Activated CD4-positive, alpha-beta memory T cell treated with anti-CD3 and anti-CD28 coated beads for 36 hours (primary cell): ENCODE measurements at places on chromosomes 3 and 15.

- DNase-seq, result peak; percentile 10
These were observed 160.7 kb downstream of the SQOR start for GRCh38 chr15:45795440-45796069.

GRCh38 chr3:127710155-127710941, 37.6 kb downstream of the ABTB1 start:
- DNase-seq, result no peak

DNA sequence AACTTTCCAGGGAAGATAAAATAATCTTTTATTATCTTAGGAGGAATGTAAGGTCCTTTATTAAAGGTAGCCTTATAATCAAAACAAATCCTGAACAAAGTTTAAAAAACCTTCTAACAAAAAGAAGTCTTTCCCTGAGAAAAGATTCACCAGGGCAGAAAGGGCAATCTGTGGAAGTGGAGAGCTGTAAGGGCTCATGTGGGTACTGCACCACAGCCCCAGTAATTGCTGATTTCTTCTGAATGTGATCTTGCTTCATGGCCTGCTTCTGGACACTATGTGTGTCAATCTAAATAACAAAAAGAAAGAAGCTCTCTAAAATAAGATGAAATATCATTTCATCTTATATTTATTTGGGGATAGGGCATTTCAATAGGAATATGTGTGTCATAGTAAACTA, 1501.6 kb downstream of the OTOL1 start:
- no peak for DNase-seq

DNA sequence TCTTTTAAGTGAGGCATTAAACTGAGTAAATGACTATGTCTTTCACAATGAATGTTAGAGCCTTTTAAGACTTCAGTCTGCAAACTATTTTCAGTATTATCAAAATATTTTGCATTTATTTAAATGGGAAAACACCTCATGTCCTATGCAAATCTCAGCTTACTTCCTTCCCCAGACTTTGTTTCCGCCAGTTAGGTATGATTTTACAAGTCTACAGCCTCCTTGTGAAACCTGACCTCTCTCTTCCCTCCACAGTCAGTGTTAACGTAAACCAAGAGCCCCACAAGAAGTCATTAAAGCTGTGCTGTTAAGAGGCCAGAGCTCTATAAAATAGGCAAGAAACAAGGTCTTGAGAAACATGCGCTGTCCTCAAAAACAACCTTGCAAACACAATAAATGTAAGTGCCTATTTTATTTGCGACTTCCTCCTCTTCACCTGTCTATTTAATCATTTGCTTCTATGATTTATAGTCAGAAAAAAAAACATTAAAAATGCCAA, 48.3 kb downstream of the PRTG start:
- DNase-seq, result no peak

GRCh38 chr3:155130001-155130400, 49.9 kb downstream of the MME start:
- no peak for DNase-seq

DNA sequence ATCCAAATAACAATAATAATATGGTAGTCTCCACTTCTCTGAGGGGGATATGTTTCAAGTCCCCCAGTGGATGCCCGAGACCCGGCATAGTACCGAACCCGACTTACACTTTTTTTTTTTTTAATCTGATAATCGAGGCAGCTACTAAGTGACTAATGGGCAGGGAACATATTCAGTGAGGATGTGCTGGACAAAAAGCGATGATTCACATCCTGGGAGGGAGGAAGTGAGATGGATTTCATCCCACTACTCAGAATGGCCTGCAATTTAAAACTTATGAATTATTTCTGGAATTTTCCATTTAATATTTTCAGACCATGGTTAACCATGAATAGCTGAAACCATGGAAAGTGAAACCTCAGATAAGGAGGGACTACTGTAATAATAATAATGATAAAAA, 49.5 kb upstream of the SELENOK start:
- DNase-seq, result no peak

- DNase-seq, result no peak
These were observed 54.2 kb upstream of the SEMA6D start for GRCh38 chr15:47663101-47663500.

GRCh38 chr3:149371001-149371722, 6.3 kb downstream of the TM4SF1 start:
- DNase-seq, result no peak

- no peak for DNase-seq
These were observed 22.0 kb upstream of the C3orf22 start for GRCh38 chr3:126580746-126581145.

DNA sequence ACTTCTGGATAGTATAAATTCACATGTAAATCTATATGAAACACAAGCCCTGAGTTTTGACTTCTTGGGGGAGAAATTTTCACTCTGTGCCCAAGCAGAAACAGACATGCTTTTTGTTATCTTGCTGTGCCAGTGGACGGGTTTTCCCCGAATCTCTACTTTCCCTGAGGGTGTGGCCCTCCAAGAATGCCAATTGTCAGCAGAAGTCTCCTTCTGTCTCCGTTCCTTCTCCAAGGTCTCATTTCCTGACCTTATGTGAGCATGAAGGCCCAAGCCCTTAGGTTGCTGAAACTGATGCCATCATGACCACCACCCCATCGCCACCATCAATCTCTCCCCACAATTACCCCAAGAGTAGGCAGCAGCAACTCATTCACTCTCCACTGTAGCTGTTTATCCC, 253.8 kb downstream of the XXYLT1 start:
- no peak for DNase-seq

DNA sequence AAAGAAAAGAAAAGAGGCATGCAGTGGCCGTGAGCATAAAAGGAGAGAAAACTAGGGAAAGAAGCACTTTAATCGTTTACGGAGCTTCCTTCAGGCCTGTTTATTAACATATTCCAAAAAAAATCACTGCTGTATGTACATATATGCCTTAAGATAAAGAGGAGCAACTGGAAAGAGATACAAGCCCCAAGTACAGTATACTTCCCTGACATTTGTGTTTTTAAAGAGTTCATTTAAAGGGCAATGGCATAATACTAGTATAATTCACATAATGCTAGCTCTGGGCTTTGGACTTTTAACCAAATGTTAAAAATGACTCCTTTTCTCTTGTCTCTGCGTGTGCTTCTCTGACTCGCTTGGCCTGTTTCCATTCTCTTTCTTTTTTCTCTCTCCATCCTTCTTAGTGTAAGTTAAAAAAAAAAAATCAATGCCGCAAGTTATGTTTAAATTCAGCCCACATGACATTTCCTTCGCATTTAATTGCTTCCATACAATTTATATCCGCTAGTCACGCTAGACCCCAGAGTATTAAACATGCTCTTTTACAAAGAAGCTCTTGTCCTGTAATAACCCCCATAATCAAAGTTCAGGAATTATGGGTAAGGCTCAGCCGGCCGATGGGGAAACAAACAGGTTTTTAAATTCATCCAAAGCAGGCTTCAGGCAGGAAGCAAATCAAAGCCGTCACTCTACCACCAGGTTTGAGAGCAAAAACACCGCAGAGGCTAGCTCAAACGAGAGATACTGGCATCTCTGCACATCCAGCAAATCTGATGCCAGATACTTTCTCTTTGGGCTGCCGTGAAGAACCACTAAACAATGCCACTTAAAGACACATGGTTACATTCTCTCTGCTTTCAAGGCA, 19.4 kb downstream of the WWTR1 start:
- DNase-seq, result no peak

DNA sequence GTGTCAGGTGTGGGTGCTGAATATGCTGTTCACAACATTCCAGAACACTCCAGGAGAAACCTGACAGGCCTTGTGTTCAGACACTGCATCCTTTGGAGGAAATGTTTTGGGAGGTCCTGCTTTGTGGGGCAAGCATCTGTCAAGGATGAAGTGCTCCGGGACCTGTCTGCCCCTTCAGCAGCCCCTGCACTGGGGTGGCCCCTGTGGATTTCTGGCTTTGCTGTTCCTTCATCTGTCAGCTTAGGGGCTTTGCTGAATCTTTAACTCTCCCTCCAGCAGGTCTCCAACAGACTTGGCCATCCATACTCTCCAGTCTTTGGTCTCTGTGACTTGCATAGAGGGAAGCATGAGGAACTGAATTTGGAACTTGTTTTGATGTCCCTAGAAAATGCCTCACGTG, 3.1 kb downstream of the PRR23E start:
- DNase-seq, result no peak

GRCh38 chr3:5431811-5432378, 244.4 kb downstream of the EDEM1 start:
- DNase-seq, result no peak

GRCh38 chr15:63372018-63372705, 9.5 kb downstream of the CA12 start:
- peak; percentile 70 for DNase-seq

DNA sequence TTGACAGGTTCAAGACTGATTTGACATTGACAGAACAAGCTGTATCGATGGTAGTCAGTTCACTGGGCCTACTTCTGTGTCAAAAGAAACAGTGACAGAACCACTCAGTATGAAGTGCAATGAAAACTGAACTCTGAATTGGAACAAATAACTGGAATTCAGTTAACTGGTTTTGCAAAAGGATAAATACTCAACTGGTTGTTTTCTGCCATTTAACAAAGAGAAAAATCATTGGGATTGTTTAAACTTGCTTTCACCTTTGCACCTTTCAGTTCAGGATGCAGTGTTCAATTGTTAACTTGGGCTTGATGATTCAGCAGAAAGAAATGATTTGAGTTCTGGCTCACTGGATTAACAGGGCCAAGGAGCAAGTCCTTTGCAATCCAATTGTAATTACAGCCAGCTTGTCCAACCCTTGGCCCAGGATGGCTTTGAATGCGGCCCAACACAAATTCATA, 4.9 kb downstream of the BTD start:
- DNase-seq, result no peak

GRCh38 chr3:187899246-187899645, 154.0 kb upstream of the BCL6 start:
- DNase-seq, result no peak

DNA sequence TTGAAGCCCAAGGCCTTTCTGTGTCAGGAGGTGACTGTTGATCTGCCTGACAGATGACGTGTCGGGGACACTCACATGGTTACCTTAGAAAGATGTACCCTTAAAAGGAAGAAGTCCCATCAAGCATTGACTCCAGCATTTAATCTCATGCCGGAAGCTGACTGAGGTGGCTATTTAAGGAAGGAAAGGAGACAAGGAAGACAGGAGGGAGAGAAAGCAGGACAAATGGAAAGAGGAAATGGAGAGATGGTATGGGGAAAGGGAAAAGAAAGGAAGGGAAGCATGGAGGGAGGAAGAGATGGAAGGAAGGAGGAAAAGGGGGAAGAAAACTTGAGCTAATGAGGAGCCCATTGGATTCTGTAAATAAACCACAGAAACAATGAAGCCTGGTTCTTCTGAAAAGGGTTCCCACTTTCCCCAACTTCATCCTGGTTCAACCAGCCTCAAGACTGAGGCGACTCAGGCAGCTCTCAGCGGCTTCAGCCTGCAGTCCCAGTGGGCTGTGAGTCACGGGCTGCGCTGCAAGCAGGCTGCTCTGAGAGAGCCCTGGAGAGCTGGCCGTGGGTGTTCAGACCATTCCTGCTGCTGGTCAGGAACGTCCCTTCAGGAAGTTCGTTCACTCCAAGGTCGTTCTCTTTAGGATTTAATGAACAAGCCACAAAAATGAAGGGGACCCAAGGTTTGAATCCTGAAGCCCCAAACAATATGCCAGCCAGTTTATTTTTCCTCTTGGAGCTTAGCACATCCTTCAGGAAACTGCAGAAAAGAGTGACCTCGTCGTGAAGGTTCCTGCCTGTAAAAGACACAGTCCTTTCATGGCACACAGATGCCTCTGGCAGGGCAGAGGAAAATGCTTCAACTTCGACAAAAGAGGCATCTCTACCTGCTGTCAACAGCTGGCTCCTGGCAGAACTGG, 69.6 kb upstream of the THBS1 start:
- DNase-seq, result no peak

DNA sequence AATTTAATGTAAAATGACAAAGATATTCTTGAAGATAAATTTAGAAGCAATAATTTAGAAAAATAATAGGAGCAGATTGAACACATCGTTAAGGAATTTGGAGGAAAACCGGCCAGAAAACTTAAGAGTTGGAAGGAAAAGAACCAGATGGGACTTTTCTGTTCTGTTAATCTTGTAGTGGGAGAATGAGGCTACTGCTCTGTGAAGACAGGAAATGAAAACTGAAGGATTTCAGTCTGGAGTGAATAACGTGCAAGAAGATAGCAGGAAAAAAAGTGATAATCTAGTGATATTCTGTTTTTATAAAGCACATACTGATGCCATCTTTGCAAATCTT, 74.2 kb downstream of the DPPA2 start:
- DNase-seq, result no peak

DNA sequence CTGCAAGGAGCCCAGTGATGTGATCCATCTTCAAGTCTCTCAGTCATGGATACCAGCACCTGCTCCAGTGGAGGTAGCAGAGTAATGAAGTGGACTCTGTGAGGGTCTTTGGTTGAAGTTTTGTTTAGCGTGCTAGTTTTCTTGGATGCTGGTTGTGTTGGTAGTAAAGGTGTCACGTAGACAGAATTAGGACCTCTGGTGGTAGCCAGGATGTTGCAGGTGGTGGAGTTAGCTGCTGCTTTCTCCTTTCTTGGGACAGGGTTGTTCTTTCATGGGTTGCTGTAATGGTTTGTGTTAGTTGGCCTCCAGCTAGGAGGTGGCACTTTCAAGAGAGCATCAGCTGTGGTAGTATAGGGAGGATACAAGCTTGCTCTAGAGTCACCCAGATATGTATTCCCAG, 125.2 kb downstream of the ANXA2 start:
- no peak for DNase-seq
